Activated T-cell treated with anti-CD3 and anti-CD28 coated beads for 48 hours (primary cell): ENCODE measurements at places on chromosomes 2 and 18.

DNA sequence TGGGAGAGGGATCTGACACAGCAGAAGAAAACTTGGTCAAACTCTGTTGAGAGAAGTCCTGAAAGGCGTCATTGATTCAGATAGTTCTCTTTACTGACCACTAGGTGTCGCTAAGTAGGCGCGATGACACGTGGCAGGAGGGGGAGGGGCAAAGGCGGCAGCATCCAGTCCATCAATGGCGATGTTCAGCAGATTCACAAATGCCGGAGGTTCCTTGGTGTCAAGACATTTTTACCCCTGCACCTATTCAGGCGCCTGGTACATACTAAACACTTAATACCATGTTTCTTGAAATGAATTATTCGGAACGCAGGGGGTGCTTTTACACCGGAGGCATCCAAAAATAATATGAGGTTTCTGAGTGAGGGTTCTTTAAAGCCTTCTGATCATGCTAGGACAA is 3.0 kb upstream of the PLEK start:
- peak; percentile 69 for DNase-seq

DNA sequence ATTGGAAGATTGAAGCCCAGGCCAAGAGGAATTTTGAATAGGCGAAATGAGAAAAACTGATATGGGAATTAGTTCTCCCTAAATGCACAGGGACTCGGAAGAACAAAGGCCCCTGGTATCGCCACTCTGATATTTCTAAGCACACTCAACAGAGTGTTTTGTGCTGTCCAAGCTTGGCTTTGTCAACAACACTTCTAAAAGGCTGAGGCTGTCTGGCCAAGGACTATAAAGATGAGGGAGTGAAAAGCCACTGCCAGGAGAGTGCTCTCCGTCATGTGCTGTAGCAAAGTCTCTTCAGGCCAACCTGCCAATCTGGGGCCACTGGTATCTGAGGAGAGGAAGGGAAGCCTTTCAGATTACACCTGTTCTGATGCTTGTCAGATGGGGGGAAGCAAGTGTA is 611.2 kb upstream of the PIK3C3 start:
- no peak for DNase-seq

GRCh38 chr2:191740759-191741158 is 62.8 kb downstream of the NABP1 start:
- no peak for DNase-seq

DNA sequence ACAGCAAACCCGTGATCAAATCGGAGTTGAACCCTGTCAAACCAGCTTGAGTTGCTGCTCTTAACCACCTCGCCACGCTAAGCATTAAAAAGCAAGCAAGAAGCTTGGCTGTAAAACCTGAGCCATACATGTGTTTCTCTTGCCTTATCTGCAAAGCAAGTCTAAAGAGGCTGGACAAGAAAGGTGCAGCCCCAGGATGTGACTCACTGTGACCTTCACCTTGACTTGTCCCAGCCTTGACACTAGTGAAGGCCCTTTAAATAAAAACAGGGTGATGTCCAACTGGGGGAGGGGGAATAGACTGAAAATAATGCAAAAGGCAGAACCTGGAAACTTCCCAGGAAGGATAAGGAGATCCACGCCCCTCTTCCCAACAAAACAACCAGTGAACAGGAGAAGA is 127.6 kb upstream of the NPAS2 start:
- no peak for DNase-seq

- DNase-seq, result peak; percentile 29
Measured at GRCh38 chr2:65129286-65129825, 550 bp downstream of the RAB1A start.

DNA sequence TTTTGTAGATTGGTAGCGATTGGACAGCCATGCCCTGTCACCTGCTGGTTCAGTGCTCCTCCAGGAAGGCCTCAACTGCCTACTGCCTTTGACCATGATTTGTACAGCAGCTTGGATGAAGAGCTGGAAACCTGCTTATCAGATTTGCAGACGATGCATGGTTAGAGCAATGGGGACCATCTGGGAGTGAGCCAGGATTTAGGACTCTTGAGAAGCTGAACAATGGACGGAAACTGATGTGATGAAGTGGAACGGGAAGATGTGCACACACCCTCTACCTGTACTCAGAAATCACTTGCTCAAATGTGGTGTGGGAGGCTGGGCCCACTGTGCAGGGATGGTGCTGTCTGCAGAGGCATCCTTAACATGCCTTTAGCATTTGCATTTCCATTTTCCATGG is 57.2 kb downstream of the NCK2 start:
- no peak for DNase-seq

GRCh38 chr2:94978917-94979316 is 46.6 kb upstream of the MAL start:
- no peak for DNase-seq

DNA sequence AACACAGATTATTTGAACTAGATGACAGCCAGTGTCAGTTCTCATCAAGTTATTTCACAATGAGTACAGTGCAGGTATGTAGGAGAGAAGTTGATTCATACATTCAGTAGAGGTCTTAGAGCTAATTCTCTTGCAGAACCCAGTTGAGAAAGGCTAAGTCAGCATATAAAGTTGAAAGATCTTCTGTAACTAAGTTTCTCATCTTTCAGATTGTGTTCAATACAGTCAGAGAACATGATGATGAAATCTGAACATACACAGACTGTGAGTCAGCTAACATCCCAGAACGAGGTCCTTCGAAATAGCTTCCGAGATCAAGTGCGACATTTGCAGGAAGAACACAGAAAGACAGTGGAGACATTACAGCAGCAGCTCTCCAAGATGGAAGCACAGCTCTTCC is 41.9 kb upstream of the LIMS1 start:
- no peak for DNase-seq

DNA sequence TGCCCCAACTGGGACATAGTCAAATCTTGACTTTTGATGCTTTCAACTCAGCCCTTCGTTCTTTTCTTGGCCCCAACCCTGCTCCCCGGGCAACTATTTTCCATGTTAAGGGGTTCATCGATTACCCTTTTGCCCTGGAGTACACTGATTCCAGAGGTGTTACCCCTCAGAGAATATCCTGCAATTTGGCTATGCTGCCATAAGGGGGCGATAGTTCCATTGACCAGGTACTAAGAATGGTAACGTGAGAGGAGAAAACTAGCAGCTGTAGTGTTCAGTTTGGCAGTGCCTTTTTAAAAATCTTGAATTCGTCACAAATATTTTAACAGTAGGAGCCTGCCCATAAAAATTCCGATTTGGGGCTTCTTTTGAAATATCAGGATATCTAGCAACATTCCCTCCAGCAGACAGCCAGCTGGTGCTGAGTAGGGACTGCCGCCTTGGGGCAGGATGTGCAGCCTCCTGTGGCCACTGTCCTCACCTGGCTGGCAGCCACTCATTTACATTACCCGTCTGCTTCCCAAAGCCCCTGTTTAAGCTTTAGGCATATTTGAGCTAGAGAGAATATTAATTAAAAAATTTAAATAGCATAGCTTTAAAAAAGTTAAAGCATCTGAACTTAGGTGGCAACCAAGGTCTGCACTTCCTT is 146.3 kb upstream of the SKOR2 start:
- peak; percentile 7 for DNase-seq

DNA sequence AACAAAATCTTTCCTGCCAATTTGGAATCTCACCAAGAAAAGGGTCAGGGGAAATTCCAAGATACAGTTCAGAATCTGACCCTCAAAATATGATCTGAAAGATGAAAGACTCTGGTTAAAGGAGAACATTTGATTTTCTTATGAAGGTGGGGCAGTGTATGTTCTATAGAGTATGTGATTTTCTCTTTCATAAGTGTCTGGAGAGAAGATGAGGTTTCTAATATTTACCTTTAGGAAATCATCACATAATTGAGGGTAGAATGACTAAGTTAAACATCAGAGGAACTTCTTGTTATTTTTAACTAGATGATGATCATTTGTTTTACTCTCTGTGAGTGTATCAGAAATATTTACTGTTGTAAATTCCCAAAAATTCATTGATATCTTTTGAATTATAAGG is 27.8 kb upstream of the MBOAT2 start:
- DNase-seq, result no peak

DNA sequence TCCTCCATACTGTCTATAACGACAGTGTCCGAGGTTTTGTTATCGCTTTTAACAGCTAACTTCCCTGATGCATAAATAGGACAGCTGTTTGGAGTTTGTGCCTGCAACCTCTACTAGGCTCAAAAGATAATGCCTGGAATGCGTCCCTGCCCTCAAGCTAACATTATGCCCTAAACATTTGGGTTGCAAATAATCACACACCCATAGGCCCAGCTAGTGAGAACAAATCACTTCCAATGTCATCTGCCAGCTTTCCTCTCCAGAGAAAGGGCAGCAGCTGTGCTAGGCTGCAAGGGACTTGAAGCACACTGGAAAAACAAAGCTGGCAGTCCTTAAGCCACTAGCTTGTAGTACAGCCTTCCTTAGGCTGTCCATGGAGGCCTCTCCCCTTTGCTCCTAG is 201.8 kb upstream of the LYPD1 start:
- no peak for DNase-seq

GRCh38 chr18:7566567-7567473 is at the start of gene PTPRM:
Gene PTPRM, plus strand, starts transcription at chr18:7567316. Its CDS starts 503 bp downstream, at chr18:7567819.
- peak; percentile 61 for DNase-seq

- DNase-seq, result no peak
Measured at GRCh38 chr18:51013259-51013658, 16.8 kb upstream of the SMAD4 start.

DNA sequence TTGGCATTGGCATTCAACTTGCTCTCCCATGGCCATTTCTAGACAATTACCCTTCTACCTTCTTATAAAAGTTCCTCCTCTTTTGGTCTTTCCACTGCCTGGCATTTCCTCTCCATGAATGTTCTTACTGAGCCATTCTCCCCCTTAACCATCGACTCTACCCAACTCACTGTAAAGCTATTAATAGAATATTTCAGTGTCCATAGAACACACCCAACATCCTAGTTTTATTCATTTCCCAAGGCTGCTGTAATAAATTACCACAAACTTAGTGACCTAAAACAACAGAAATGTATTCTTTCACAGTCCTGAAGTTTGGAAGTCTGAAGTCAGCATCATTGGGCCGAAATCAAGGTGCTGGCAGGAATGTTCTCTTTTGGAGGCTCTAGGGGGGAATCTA is 170.0 kb upstream of the ATP5MC3 start:
- no peak for DNase-seq

- no peak for DNase-seq
Measured at GRCh38 chr2:189521699-189522434, 58.7 kb downstream of the SLC40A1 start.

GRCh38 chr2:79387431-79387830 is 125.4 kb upstream of the CTNNA2 start:
- DNase-seq, result no peak

GRCh38 chr2:61726456-61727209 is 127.2 kb downstream of the FAM161A start:
- no peak for DNase-seq
